ENCODE measurements at places on chromosomes 1 and 21. TPM values are rescaled to one million over a fixed set of nuclear protein-coding genes. Genes with fewer than 3 reads are reported as not detected.

Gene NES
- 44.5 TPM for total RNA-seq

Gene OR2T29
- total RNA-seq: not detected

Gene FCGR2B
- not detected for total RNA-seq

Gene TTC4
- total RNA-seq: 28.0 TPM

Gene SLC30A2
- not detected for total RNA-seq

Gene ESRRG
- 0.18 TPM for total RNA-seq

Gene TNFRSF25
- 2.0 TPM for total RNA-seq

Gene AK5
- total RNA-seq: 13.5 TPM

Gene GPR52
- 2.9 TPM for total RNA-seq

Gene SH2D1B
- under 0.01 TPM for total RNA-seq

Gene PRDX6
- 278 TPM for total RNA-seq

Gene THEM5
- not detected for total RNA-seq

Gene HLX
- total RNA-seq: 4.1 TPM

Gene CD1E
- total RNA-seq: not detected

Gene SMCP
- total RNA-seq: not detected

Gene LCE2B
- total RNA-seq: not detected

Gene ACTA1
- total RNA-seq: not detected

Gene FAM110D
- total RNA-seq: not detected

Gene DENND1B
- total RNA-seq: 19.5 TPM

Gene ADGRL4
- total RNA-seq: 139 TPM

Gene BNIPL
- total RNA-seq: 0.18 TPM

Gene KIF14
- 13.4 TPM for total RNA-seq

Gene C1orf94
- total RNA-seq: not detected

Gene SERINC2
- total RNA-seq: not detected

Gene CYP4X1
- total RNA-seq: 3.3 TPM

Gene UBE2U
- total RNA-seq: not detected

Gene CHI3L1
- total RNA-seq: 3.0 TPM

Gene S100A7A
- total RNA-seq: not detected

Gene OR2M3
- total RNA-seq: not detected

Gene PFKFB2
- total RNA-seq: 9.0 TPM

Gene OR2G6
- total RNA-seq: not detected

Gene GSTM1
- total RNA-seq: 24.3 TPM

Gene SLC1A7
- 3.8 TPM for total RNA-seq

Gene HMCN1
- 106 TPM for total RNA-seq

Gene SPATA45
- not detected for total RNA-seq

Gene PADI6
- not detected for total RNA-seq

Gene PLPP3
- total RNA-seq: 270 TPM

Gene LENEP
- total RNA-seq: not detected

Gene DIO1
- not detected for total RNA-seq

Gene DPYD
- 183 TPM for total RNA-seq

Gene HSD3B2
- total RNA-seq: not detected

Gene HIVEP3
- total RNA-seq: 1.1 TPM
